ENCODE measurements at places on chromosomes 16 and 17.
A peak's percentile ranks its signal among the peaks of the same experiment; 100 is the strongest.

- DNase-seq: no peak
Measured at GRCh38 chr17:17765359-17766076, 71.3 kb downstream of the SREBF1 start.

DNA sequence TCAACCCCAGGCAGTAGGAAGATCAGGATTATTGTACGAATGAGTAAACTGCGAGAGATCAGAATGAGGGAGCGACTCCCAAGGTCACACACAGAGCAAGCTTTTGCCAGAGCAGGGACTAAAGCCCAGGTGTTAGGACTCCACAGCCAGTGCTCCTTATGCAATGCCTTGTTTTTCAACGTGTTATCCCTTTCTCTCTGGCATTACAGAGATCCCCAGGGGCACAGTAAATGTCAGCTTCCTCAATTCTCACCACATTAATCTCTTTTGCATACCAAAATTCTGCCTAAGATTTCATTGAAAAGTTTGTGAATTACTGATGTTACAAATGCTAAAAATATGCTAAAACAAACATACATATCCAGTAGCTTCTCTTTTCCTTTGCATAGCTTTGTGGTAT is 68.1 kb upstream of the CES5A start:
- DNase-seq: no peak

- no peak for DNase-seq
Measured at GRCh38 chr16:66904846-66905632, 13.6 kb downstream of the CDH16 start.

DNA sequence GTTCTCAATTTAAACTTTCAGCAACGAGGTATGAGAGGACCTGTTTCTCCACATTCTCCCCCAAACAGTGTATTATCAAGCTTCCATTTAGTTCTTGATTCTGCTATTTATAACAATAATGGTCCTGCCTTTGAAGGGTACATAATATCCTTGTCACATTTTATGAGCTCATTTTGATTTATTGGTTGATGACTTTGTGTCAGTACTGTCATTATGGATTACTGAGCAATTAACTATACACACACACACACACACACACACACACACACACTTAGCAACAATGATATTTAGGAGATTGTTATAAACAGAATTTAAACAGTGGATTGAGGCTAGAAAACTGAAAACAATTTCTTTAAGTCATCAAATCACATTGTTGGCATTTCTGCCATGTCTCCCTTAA is 7.0 kb downstream of the TMIGD1 start:
- DNase-seq: no peak

- DNase-seq: no peak
Measured at GRCh38 chr17:17822616-17823015, 14.2 kb downstream of the SREBF1 start.

GRCh38 chr17:64628641-64629040 is 33.5 kb downstream of the SMURF2 start:
- no peak for DNase-seq

DNA sequence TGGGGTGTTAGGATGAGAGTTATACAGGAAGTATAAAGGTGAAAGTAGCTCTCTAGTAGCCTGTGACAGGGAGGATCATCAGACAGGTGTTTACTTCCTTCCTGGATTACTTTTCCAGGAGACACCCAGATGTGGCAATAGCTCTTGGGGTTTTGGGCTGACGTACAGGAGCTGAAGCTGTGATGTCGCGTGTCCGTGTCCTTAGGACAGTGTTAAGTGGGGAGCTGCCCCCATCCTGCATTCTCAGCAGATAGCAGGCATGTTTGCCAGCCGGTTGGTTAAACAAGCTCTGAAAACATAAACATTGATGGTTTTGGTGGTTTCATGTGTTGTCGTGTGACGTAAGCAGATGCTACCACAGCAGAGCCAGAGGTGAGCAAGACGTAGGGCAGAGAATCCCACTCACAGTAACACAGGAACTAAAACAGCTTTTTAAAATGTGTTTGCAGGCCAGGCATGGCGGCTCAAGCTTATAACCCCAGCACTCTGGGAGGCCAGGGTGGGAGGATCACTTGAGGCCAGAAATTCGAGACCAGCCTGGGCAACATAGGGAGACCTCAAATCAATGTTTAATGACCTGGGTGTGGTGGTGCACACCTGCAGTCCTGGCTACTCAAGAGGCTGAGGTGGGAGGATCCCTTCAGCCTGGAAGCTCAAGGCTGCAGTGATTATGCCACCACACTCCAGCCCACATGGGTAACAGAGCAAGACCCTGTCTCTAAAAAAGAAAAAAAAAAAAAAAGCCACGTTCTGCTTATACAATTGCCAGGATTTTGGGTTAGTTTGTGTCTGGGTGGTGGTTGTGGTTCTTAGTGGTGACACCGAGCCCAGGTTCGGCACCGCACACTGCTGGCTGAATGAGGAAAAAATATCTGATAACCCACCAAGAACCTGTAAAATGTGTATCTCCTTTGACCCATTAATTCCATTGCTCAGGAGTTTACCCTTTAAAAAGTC is 18.2 kb upstream of the IL17C start:
- no peak for DNase-seq

GRCh38 chr17:41490000-41490990 is 585 bp upstream of the KRT36 start:
- no peak for DNase-seq

- peak; percentile 4 for DNase-seq
Measured at GRCh38 chr16:75116081-75116910, at the start of gene LDHD. LDHD (minus strand) TSS chr16:75116780; CDS start chr16:75116720, 60 bp downstream.

DNA sequence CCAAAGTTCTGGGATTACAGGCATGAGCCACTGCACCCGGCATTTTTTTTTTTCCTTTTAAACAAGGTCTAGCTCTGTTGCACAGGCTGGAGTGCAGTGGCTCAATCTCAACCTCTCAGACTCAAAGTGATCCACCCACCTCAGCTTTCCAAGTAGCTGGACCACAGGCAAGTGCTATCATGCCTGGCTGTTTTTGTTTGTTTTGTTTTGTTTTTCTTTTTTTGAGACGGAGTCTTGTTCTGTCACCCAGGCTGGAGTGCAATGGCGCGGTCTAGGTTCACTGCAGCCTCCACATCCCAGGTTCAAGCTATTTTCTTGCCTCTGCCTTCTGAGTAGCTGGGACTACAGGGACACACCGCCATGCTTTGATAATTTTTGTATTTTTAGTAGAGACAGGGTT is 19.1 kb upstream of the ZC3H7A start:
- DNase-seq: no peak

- DNase-seq: no peak
Measured at GRCh38 chr17:40024901-40025300, 9.7 kb downstream of the CSF3 start.

- DNase-seq: no peak
Measured at GRCh38 chr16:58012481-58012880, 11.3 kb downstream of the USB1 start.

DNA sequence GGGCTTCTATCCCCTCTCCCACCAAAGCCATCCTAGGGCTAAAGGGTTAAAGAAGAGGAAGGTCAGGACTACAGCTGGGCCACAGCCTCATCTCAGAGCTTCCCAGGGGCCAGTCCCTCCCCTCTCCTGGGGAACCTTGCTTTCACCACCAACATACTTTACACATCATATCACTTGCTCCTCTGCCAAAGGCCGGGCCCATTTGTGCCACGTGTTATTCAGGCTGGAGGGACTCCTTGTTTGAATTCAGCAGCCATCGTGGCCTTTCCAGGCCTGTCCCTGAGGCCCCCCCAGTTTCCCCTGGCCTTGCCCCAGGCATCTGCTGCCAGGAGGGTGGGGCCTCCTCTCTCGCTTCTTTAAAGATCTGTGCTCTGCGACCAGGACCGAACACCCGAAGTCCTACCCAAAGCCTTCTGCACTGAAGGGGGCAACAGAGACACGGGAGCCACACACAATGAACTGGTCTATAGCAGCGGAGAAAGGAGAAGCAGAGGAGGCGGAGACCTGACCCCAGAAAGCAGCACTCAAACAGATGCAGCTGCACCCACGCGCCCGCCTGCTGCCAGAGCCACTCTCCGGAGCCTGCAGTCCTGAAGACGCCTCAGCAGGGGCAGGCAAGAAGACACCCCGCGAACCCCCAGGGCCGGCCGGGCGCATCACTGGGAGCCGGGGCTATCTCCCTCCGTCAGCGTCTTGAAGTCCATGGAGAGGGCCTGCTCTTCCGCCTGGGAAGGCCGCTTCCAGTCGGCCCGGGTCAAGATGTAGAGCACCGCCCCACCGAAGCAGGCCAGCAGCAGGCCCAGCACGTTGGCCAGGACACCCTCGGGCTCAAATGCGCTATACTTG is 12.1 kb downstream of the CYB561 start:
- DNase-seq: no peak

GRCh38 chr16:4214215-4214621 is 27.7 kb downstream of the SRL start:
- DNase-seq: no peak

- no peak for DNase-seq
Measured at GRCh38 chr16:71885261-71885650, 1.3 kb upstream of the ZNF821 start.

GRCh38 chr16:87042551-87043230 is 274.5 kb downstream of the C16orf95 start:
- DNase-seq: no peak

DNA sequence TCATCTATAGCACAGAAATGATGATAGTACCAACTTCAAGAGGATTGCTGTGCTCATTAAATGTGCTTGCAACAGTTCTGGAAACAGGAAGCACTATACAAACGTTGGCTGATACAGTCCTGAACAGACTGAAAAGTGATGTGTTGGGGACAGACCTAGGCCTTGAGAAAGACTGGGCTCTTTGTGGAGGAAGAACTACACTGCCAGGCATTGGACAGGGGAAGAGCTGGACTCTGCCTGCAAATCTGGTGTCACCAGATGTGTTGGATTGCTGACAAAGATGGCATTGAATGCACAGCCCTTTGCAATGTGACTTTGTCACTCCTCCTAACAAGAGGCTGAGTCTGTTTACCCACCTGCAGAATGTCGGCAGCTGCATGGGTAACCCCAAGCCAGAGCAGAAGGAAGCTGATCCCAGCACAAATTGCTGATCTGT is 12.4 kb upstream of the ST6GALNAC2 start:
- no peak for DNase-seq

DNA sequence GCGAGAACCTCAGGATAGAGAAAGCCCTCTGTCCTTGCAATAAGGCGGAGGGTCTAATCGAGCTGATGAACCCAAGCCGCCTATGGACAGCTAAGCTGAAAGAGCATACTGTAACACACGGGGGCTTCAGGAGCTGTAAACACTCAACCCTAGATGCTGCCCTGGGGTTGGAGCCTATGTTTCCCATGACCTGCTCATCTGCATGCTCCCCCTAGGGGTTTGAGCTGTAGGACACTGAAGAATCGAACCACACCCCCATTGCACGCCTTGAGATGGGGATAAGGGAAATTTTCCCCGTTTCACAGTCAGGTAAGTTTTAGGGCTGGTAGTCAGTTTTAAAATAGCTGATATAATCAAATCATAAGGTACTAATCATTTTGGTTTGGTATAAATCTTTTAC is 675.6 kb upstream of the CDH8 start:
- DNase-seq: no peak

- peak; percentile 14 for DNase-seq
Measured at GRCh38 chr16:84308120-84308519, 13.4 kb downstream of the WFDC1 start.

DNA sequence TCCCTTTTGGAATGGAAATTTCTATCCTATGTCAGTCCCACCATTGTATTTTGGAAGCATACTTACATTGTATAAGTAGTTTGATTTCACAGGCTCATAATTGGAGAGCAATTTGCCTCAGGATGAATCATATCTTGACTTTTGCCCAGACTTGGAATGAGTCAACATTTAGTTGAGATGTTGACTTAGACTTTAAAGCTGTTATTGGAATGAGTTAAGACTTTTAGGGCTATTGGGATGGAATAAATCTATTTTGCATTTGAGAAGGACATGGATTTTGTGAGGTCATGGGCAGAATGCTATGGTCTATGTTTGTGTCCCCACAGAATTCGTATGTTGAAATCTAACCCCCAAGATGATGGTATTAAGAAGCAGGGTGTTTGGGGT is 12.2 kb upstream of the ZNF594 start:
- no peak for DNase-seq

DNA sequence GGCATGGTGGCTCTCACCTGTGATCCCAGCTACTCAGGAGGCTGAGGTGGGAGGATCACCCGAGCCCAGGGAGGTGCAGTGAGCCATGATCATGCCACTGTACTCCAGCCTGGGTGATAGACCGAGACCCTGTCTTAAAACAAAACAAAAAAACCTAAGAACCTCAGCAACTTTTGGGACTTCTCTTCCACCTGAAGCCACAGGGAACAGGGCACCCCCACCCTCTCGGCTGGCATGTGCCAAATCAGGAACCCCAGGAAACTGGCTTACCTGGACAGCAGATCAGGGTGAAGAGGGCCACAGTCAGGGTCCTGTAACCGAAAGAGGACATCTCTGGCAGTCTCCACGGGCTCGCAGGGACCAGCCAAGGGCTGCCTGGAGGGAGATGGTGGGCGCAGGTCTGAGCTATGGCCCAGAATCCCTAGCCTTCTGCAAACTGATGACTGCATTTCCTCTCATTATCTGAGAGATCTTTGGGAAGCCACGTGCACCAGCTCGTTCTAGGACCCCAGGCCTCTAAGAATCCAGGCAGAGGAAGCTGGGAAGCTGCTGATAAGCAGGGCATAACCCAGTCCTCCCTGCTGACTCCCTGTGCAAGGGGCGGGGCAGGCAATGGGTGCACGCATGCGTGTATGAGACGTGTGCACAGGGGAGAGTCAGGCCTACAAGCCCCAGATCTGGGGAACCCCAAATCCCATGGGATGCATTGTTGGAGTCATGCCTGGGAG is 8.4 kb downstream of the PRR29 start:
- no peak for DNase-seq

DNA sequence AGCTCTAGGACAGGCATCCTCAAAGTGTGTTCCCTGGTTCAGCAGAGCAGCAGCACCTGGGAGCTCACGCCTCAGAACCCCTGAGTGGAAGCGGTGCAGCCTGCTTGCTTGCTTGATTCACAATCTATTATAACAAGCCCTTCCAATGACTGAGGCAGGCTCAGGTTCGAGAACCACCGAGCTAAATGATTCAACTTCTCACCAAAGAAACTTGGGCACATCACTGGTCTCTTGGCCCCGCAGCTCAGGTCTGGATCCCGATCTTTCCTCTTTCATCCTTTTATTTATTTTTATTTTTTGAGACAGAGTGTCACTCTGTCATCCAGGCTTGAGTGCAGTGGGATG is 24.5 kb downstream of the CLUH start:
- DNase-seq: no peak

GRCh38 chr16:59148769-59149155 is 414.6 kb upstream of the GOT2 start:
- no peak for DNase-seq

GRCh38 chr17:50108556-50108955 is 13.4 kb downstream of the PDK2 start:
- no peak for DNase-seq

DNA sequence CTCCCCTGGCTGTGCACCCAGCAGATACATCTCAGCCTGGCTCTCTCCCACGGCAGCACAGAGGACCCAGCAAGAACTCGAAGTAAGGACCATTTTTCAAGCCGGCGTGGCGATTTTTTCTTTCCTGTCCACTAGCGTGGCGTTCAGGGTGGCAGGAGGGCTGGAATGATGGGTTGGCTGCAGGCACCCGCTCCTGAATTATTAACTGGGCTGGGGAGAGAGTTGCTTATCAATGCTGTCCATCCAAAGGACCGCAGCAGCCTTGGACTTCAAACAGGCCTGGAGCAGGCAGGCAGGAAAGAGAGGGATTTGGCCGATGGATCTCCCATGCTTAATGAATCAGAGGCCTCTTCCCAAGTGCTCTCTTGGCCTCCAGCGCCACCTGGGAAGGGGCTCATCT is 7.0 kb downstream of the C16orf82 start:
- DNase-seq: no peak

Measured in GDM1 (cell line).